ENCODE measurements at places on chromosomes 2 and 18.

DNA sequence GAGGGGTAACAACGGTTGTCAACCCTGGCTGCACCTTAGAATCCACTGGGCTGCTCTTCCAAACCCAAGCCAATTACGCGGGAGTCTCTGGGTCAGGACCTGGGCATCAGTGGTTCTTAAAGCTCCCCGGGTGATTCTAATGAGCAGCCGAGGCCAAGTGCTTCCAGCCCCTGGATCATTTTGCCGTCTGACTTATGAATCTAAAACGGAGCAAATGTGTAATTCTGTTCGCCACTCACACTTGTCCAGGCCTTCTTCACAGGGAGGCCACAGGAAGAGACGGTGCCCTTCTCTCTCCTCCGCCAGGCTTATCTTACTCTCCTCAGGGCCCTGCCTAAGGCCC is 78.5 kb downstream of the MCFD2 start:
- no peak for DNase-seq

DNA sequence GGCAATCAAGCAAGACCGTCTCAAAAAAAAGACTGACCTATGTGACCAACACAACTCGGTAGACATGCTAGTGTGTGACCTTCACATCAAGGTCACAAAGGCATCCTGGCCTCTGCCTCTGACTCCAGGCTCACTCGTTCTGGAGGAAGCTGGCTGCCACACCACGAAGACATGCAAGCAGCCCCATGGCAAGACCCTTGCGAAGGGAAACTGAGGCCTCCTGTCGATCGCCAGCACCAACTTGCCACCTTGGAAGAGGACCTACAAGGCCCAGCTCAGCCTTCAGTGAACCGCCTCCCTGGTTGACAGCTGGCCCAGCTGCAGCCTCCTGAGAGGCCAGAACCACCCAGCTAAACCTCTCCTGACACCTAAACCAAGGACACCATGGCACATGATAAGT is 79.3 kb upstream of the ASAP2 start:
- no peak for DNase-seq

- DNase-seq = no peak
Measured at GRCh38 chr2:126368758-126369157, 287.2 kb upstream of the GYPC start.

DNA sequence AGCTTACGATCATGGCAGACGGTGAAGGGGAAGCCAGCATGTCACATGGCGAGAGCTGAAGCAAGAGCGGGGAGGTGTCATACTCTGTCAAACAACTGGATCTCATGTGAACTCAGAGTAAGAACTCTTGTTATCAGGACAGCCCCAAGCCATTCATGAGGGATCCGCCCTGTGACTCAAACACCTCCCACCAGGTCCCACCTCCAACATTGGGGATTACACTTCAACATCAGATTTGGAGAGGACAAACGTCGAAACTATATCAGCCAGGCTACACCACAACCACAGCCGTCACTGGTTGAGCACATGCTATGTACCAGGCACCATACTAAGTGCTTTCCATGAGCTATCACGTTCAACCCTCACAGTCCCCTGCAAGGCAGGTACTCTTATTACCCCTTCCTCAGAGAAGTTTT is 293.8 kb downstream of the PRKCE start:
- DNase-seq = no peak

GRCh38 chr2:177076636-177077179 is 135.9 kb upstream of the HNRNPA3 start:
- DNase-seq = no peak

- DNase-seq = no peak
Measured at GRCh38 chr18:74734013-74734444, 136.4 kb downstream of the ZNF407 start.

DNA sequence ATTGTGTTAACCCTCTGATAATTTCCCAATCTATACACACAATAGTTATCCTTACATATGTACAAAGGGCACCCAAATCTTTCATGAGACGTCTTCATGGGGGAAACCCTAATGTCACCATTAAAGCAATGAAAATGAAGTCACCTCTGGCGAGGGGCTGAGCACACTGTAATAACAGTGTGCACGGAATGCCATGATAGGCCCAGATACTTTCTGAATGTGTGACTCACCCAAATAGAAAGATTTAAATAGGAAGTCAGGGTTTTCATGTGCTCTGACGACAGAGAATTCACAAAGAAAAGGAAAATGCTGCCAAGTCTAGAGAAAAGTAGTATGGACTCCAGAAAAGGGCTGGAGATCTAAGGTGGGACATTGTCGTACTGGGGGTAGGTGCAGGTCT is 128.3 kb downstream of the SATB2 start:
- no peak for DNase-seq

DNA sequence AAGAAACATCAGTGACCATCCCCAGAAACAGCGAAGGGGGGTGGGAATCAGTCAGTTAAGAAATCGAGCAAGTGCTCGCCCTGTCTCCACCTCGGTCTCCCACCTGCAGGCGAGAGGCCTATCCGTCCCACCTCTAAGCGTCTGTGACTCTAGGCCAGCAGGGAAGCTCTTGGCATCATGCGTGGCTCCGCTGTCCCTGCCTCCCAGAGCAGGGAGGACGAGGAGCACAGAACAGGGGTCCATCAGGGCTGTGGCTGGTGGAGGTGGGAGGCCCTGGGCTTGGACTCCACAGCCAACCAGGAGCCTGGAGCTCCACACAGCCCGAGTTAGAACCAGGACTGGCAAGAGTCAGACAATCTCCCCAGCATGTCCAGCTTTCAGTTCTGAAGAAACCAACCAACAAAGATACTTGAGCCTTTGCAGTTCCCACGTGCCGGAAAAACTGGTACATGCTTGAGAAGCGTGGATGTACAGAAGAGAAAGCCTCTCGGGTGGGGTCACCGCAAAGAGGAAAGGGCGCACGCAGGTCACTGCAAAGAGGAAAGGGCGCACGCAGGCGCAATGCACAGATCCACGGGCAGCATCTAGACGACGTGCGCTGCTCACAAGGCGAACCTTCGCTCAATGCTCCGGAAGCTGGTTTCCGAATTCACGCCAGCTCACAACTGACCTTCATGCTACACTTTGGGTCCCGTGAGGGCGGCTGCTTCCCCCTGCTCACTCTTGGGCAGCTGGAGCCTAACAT is 104.5 kb upstream of the ALKAL2 start:
- no peak for DNase-seq

GRCh38 chr2:62055724-62056336 is 140.1 kb upstream of the B3GNT2 start:
- no peak for DNase-seq

- DNase-seq = no peak
Measured at GRCh38 chr18:21660078-21660477, 44.5 kb downstream of the ABHD3 start.

Data from MM.1S (cell line).